Suppressor macrophage treated with lipopolysaccharide for 1 hour (primary cell): ENCODE measurements at places on chromosomes 11 and 22.

GRCh38 chr22:24994070-24994763 is 41.7 kb downstream of the KIAA1671 start:
- peak; percentile 25 for DNase-seq

GRCh38 chr22:41951898-41952474 is at the start of gene SMIM45:
SMIM45 (plus strand) TSS chr22:41952150.
- DNase-seq, result no peak

DNA sequence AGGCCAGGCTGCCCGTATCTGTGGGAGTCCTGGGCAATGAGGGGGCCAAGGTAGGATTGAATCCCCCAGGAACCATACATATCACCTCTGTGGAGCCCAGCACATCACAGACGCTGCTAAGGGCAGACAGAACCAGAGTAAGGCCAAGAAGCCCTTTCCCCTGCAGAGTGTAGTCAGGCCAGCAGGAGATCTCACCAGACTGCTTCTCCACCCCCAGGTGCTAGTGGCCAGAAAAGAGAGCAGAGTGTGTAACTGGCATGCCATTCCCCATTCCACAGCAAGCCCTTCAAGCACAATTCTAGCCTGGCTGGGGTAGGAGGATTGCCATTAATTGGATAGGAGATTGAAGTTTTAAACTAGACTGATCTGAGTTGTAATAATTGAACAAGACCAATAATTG is 28.0 kb upstream of the FCHSD2 start:
- DNase-seq, result no peak

DNA sequence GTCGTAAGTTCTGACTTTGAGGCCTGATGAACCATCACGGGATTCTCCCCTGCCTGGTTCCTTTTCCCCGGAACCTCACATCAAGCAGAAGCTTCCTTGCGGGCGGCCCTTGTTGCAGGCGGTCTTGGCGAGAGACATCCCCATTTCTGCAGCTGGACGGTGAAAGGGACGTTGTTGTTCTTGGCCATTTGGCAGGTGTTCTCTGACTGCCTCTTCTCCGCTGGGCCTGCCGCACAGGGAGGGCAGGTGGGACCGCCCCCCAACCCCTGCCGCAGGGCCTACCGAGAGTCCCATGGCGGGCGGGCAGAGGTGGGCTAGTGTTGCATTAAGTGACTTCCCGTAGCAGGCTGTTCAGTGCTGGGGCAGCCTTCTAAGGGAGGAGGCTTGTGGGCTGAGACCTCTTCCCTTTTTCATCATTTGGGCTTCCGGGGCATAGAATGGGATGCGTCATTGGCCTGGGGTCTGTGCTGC is 26.9 kb upstream of the GRAMD4 start:
- peak; percentile 90 for DNase-seq

DNA sequence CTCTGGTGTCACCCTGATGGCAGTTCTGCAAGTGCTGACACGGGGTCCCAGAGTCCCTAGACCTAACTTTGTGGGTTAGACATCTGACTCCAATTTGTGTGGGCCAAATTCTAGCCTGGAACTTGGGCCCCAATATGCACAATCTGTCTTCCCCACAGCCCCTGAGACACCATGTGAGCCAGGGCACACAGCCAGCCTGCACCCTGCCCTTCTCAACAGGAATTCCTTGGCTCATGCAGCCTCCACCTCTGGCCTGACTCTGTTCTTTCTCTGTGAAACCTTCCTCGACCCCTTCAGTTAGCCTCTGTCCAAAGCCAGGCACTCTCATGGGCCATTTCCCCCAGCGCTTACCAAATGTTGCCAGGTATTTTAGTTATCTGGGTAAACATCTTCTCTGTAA is 59.1 kb upstream of the POU2AF1 start:
- DNase-seq, result no peak
